Esophagus squamous epithelium (tissue), 5 donors: ENCODE measurements at places on chromosomes 7 and 10.

- DNase-seq: no peak
Observed at GRCh38 chr7:90453259-90453891, 16.1 kb upstream of the PTTG1IP2 start.

DNA sequence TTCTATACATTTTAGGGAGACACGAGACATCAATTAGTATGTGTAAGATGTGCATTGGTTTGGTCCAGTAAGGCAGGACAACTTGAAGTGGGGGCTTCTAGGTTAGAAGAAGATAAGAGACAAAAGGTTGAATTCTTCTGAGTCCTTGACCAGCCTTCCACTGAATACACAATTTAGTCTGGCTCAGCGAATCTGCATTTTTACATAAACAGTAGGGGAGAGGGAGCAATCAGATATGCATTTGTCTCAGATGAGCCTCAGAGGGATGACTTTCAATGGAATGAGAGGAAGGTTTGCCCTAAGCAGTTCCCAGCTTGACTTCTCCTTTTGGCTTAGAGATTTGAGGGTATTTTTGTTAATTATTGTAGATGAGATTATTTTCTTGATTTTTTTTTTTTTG lies 20.0 kb upstream of the C10orf90 start:
- no peak for DNase-seq

DNA sequence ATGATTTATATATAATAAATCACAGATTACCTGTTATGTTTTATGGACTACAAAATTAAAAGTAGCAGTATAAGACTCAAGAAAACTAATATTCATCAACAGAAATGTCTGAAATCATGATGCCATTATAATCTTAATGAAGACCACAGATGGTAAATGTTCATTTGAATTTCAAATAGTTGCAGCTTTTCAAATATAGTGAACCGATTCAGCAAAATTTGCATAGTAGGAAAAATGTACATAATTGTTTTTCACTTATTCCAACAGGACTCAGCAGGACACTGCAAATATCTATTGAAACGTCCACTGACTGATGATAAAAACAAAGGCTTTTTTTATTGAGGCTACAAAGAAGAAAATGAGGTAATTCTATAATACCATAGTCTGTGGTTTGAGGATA lies 51.2 kb upstream of the LSM8 start:
- DNase-seq: no peak

GRCh38 chr7:85153715-85154114 lies 33.1 kb downstream of the SEMA3D start:
- no peak for DNase-seq

- no peak for DNase-seq
Observed at GRCh38 chr10:27158421-27158820, 3.3 kb downstream of the MASTL start.

DNA sequence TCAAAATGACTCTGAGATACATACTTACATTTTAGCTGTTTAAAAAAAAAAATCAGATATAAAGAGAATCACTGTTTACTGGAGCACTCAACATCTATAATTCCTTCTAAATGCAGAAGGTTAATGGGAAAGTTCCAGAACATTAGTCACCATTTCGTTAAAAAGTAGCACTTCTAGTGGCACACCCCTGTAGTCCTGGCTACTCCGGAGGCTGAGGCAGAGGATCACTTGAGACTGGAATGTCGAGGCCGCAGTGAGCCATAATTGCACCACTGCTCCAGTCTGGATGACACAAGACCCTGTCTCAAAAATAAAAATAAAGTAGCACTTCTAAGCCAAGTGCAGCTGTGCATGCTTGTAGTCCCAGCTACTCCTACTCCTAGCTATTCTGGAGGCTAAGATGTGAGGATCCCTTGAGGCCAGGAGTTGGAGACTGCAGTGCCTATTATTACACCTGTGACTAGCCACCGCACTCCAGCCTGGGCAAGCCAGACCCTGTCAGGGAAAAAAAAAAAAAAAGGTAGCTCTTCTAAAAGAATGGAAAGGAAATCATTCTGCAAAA lies 2.2 kb downstream of the FGFBP3 start:
- no peak for DNase-seq

- no peak for DNase-seq
Observed at GRCh38 chr10:8006274-8006999, 48.1 kb upstream of the GATA3 start.

GRCh38 chr7:29228289-29229011 lies 33.9 kb downstream of the CHN2 start:
- no peak for DNase-seq

DNA sequence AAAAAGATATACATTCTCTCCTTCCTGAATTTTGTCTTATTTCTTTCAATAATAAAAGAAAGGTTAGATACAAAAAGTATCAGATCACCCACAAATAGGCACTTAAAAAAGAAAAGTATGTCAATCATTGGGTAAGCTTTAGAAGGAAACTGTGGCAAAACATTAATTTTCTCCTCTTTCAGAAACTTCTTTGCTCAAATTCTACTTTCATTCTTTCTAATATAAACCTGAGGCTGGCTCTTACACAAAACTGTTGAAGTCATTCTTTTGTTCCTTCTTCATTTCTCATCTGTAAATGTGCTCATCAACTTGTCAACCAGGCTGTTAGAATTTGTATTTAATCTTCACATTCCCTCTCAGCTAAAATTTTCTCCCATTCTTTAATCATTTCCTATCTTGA lies 124.6 kb downstream of the LRRN3 start:
- DNase-seq: no peak

GRCh38 chr10:61159253-61159652 lies 215.3 kb upstream of the RHOBTB1 start:
- DNase-seq: no peak

GRCh38 chr10:72085166-72085565 lies 3.2 kb downstream of the SPOCK2 start:
- no peak for DNase-seq

GRCh38 chr7:70347463-70348254 lies 749.4 kb downstream of the AUTS2 start:
- no peak for DNase-seq

- DNase-seq: no peak
Observed at GRCh38 chr10:86041116-86041515, 325.5 kb downstream of the GRID1 start.

- DNase-seq: no peak
Observed at GRCh38 chr7:30804078-30804661, 33.0 kb downstream of the MINDY4 start.

DNA sequence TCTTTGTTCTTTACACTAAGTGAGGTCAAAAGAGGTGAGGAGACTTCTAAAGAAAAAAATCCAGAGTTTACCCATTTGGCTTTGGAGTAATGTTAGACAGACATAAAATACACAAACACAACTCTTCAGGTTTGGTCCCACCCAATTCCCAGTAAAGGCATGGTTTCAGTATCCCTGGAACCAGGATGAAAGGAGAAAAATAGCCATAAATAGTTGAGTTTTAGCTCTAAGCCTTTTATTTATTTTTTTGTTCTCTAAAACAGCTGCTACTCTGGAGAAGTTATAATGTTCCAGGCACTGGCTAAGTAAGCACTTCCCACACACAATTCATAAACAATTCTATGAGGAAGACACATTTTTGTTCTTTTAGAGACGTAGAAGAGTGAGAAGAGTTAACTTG lies 4.0 kb downstream of the ABCB1 start:
- no peak for DNase-seq

- no peak for DNase-seq
Observed at GRCh38 chr7:156907656-156908055, 14.7 kb upstream of the LMBR1 start.

GRCh38 chr7:66185680-66186187 lies 19.4 kb upstream of the TPST1 start:
- DNase-seq: no peak

- no peak for DNase-seq
Observed at GRCh38 chr7:108251700-108252099, 121.5 kb upstream of the LAMB4 start.

DNA sequence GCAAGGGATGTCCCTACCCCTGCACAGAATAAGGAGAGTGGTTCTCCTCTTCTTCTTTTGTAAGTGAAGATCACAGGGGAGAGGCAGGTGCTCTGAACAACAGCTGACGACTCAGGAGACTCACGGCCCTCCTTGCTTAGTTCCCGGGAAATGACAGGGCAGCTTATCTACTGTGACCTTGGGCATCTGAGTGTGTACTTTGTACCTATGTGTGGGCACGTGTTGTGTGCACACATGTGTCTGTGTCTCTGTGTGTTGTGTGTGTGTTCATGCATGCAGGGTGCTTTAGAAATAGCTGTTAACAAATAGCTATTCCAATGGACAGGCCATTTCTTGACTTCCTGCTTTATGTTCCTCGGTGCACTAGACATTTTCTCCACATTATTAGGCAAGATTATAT lies 80.5 kb upstream of the NPS start:
- no peak for DNase-seq

DNA sequence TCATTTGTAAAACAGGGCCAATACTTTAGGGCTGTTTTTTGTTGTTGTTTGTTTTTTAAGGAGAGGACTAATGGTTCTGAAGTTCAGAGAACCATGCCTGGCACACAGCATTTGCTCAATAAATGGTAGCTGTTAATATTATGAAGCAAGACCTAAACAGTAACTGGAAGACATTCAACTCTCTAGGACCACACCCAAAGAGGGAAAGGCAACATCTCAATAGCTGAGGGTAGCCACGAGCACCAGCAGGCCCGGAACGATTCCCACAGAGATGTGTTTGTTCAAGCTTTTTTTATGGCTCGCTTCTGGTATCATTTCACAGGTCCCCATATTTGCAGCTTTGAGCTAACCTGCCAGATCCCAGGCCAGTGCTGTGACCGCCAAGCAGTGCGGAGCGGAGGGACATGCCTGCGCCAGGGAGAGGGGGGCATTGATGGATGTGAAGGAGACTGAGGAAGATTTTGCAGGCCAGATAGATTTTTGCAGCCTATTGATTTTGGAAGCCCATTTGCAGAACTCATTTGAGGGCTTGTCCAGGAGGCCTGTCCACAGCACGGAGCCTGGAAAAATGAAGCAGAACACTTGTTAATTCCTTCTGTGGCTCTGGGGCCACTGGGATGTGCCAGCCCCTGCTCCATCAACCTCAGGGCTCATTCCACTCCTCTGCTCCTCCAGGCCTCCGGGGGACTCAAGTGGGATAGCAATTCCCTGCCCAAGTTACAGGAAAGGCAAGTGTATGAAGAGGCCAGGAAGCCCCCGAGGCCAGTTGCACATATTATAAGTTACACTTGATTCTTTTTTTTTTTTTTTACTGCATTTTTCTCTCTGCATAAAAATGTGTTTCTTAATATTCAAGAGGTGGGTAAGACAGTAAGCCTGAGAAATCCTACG lies 57.3 kb upstream of the FGFR2 start:
- no peak for DNase-seq

DNA sequence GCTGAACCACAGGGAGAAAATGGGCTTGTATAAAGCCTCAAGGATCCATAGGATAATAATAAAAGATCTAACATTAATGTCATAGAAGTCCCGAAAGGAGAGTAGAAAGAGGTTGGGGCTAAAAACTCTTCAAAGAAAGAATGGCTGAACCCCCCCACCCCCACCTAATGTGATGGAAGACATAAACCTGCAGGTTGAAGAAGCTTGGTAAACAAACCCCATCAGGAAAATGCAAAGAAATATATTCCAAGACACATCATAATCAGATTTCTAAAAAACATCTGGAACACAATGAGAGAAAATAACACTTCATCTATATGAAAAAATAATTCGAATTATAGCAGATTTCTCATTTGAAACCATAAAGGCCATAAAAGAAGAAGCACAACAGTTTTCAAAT lies 105.6 kb upstream of the BAIAP2L1 start:
- no peak for DNase-seq

DNA sequence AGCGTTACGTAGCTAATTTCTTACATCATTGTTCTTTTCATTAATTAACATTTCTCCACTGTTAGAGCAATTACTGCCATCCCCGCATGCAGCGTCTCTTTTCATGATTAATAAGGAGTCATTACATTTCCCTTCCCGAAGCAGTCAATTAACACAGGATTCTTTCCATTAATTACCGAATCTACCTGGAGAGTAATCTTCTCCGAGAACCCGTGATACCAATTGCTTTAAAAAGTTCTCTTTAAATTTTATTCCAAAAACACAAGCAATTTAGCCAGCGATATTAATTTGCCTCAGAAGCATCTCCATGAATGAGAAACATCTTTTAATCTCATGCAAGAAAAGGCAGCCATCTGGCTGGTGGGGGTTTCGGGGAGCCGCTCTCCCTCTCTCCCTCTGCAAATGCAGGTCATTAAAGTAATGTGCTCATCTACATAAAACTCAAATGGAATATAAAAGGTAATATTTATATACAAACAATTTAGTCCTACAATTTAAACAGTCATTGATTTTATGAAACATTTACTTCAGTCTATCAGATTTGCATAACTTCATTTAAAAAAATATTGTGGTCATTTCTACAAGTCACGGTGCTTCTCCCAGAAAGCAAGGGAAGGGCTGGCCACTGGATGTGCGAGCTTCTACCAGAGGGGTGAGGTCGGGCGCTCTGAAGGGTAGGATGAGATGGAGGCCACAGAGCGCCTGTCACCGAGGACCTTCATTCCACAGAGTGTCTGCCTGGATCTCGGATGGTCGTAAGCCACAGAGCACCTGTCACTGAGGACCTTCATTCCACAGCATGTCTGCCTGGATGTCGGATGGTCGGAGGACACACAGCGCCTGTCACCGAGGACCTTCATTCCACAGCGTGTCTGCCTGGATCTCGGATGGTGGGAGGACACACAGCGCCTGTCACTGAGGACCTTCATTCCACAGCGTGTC lies 145.0 kb downstream of the WDR37 start:
- DNase-seq: no peak

- no peak for DNase-seq
Observed at GRCh38 chr10:27504808-27505460, 830 bp downstream of the RAB18 start.

DNA sequence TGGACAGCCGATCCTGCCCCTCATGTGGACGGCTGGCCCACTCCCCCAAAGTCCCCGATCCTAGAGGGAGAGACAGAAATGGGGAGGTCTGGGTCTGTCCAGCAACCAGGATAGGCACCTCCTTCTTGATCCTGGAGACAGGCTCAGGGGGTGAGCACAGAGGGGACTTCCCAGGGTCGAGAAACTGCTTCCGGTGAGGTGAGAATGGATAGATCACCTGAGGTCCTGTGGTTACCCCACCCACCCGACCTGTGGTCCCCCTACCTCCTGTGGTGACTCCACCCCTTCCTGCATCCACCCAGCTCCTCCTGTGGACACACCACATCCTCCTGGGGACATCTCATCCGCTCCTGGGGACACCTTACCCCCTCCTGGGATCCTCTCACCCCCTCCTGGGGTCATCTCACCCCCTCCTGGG lies 27.4 kb upstream of the RASGEF1A start:
- DNase-seq: no peak

- no peak for DNase-seq
Observed at GRCh38 chr10:77963901-77964300, 37.3 kb upstream of the DLG5 start.
